ENCODE measurements at places on chromosomes 3 and 15. TPM values are rescaled to one million over a fixed set of nuclear protein-coding genes. Genes with fewer than 3 reads are reported as not detected.

Gene EXD1
- total RNA-seq = not detected

Gene CPN2
- total RNA-seq = not detected

- H3K4me1 ChIP-seq = peaks cover 82% of the 10 kb centered on the region
- DNase-seq = no peak
- no peak overlapping the region for H3K4me3 ChIP-seq
Observed at GRCh38 chr3:124144035-124144814, 152.3 kb upstream of the ROPN1 start.

GRCh38 chr3:72727172-72727571, 121.1 kb downstream of the SHQ1 start:
- no peaks in the 10 kb centered on the region for H3K36me3 ChIP-seq
- H3K27ac ChIP-seq = no peak overlapping the region
- H3K27me3 ChIP-seq = no peaks in the 10 kb centered on the region
- DNase-seq = no peak
- H3K4me3 ChIP-seq = no peak overlapping the region
- peaks cover 8% of the 10 kb centered on the region for H3K4me1 ChIP-seq

DNA sequence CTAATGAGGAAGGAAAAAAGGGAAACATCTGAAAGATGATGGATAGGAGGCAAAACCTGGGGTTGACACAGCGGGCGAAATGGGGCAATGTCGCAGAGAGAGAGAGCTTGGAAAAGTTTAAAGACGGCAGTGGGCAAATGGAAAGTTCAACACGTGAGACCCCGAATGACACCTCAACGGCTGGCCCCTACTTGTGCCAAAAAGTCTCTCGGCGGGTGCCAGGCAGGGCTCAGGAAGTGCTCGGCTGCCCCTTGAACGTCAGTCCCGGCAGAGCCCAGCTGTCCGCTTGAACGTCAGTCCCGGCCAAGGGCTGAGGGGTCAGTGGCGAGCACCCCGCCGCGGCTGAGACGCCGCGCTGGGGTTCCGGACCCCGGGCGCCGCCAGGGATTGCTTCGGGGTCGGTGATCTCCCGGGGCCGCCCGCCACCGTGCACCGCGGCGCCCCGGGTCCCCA, 658 bp downstream of the EOGT start:
- no peak for DNase-seq
- no peaks in the 10 kb centered on the region for H3K27me3 ChIP-seq
- H3K27ac ChIP-seq = peak overlapping the region; percentile 100
- peak overlapping the region; percentile 96 for H3K4me3 ChIP-seq

DNA sequence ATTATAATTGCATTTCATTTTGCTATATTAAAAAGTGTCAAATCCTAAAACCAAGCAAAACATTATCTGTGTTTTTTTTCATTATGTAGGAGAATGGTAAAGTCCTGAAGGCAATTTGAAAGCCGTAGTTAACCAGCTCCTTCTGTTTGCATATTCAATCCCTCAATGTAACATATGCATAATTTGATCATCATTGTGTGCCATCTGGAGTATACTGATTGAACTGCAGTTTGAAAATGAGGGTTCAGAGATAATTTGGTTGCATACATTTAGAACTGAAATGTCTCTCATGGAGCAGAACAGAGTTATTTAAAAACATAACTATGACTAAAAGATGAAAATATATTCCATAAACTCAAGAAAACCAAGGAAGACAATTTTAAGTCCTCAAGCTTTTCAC, 518.6 kb downstream of the GBE1 start:
- no peaks in the 10 kb centered on the region for H3K36me3 ChIP-seq
- no peak overlapping the region for H3K4me3 ChIP-seq
- H3K27ac ChIP-seq = no peak overlapping the region
- DNase-seq = no peak
- H3K27me3 ChIP-seq = no peaks in the 10 kb centered on the region

DNA sequence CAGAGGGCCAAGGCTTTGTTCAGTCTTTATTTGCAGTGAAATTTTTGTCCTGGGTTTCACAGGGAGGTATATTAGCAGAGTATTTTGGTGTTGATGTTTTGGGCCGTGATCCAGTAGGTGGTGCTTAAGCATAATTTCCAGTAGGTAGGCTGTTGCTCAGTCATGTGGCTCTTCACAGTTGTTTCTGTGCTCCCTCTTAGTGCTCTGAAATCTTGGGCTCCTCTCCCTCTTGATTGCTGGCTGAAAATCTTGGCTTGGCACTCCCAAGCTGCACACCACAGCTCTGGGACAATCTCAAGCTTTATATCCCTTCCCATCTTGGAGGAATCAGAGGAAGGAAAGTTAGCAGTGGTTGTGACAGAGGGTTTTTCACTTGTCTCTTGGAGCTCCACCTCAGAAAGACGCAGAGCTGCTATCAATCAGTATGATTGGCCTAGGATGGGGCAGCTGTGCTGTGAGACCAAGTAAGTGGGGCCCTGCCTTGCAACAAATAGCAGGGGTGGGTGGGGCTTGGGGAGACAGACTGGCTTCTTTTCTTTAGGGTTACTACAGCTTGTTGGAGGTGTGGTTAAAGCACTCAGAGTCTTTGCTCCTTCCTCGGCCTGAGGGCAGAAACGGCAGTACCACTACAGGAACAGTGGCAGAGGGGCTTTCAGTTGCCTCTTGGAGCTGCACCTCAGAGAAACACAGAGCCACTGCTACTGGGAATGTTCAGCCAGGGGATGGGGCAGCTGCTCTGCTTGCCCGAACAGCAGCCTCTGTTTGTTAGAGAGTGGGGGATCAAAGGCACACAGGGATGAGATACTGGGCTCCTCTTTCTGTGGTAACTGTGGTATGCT, 627.0 kb downstream of the SI start:
- H3K27me3 ChIP-seq = no peaks in the 10 kb centered on the region
- no peak overlapping the region for H3K4me3 ChIP-seq
- peak overlapping the region; percentile 9 for H3K27ac ChIP-seq
- no peaks in the 10 kb centered on the region for H3K4me1 ChIP-seq
- H3K36me3 ChIP-seq = no peaks in the 10 kb centered on the region

GRCh38 chr3:119782460-119782859, 559 bp downstream of the NR1I2 start:
- H3K27me3 ChIP-seq = no peaks in the 10 kb centered on the region
- no peak for DNase-seq
- no peaks in the 10 kb centered on the region for H3K4me1 ChIP-seq
- no peak overlapping the region for H3K27ac ChIP-seq
- no peaks in the 10 kb centered on the region for H3K36me3 ChIP-seq

- H3K4me1 ChIP-seq = no peaks in the 10 kb centered on the region
- no peak overlapping the region for H3K4me3 ChIP-seq
- no peak overlapping the region for H3K27ac ChIP-seq
- no peaks in the 10 kb centered on the region for H3K36me3 ChIP-seq
- H3K27me3 ChIP-seq = no peaks in the 10 kb centered on the region
Observed at GRCh38 chr3:126827121-126827520, 123.1 kb downstream of the CHCHD6 start.

DNA sequence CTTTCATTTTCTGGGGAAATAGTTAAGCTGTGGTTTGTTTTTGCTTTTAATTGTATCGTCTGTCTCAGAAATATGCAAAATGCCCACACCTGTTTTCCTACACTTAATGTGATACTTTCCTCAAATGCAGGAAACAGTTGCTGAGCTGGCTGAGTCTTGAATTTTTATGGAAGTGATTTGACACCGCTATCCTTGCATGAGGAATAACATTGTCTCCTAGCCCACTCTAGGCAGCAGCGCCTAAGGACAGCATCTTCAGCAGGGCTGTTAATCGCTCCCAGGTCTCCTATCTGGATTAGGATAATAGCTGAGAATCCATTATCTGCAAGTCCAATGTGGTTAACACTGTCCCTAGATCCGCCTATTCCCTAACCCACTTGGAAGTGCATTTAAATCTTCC, 132.6 kb upstream of the NR2E3 start:
- no peaks in the 10 kb centered on the region for H3K27me3 ChIP-seq
- H3K4me1 ChIP-seq = peaks cover 3% of the 10 kb centered on the region
- no peaks in the 10 kb centered on the region for H3K36me3 ChIP-seq
- DNase-seq = no peak
- no peak overlapping the region for H3K27ac ChIP-seq

- H3K27ac ChIP-seq = no peak overlapping the region
- peaks cover 14% of the 10 kb centered on the region for H3K4me1 ChIP-seq
- H3K4me3 ChIP-seq = no peak overlapping the region
- DNase-seq = no peak
- H3K27me3 ChIP-seq = no peaks in the 10 kb centered on the region
Observed at GRCh38 chr15:43439268-43439667, 53.7 kb downstream of the TP53BP1 start.

Gene CYP1A2
- not detected for total RNA-seq

DNA sequence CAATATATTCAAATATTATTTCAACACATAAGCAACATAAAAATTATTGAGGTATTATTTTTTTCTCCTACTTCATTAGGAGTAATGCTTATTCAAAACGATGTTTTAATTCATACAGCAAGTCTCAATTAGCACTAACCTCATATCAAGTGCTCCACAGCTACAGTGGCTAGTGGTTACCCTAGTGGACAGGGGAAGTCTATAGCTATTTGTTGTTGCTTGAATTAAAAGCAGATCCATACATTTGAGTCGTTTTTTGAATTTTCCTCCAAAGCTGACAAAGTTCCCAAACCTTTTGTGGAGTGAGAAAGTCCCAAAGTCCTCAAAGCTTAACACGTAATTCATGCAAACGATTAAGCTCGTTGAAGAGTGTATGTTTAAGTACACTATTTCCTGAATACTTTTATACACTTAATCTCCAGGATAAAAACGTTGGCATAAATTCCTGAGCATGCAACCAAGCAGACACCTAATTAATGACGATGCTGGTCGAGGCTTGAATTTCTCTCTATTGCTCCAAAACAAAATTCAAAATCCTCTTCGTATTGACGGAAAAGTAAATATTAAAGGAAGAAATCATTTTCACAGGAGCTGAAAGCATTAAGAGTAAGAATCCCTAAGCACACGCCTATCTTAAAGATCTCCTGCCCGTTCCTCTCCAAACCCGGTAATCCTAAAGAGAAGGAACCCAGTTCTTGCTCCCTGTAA, 985 bp downstream of the VPS13C start:
- peak overlapping the region; percentile 83 for H3K4me3 ChIP-seq
- H3K27ac ChIP-seq = peak overlapping the region; percentile 68
- no peaks in the 10 kb centered on the region for H3K36me3 ChIP-seq
- peaks cover 8% of the 10 kb centered on the region for H3K4me1 ChIP-seq
- H3K27me3 ChIP-seq = no peaks in the 10 kb centered on the region
- no peak for DNase-seq

DNA sequence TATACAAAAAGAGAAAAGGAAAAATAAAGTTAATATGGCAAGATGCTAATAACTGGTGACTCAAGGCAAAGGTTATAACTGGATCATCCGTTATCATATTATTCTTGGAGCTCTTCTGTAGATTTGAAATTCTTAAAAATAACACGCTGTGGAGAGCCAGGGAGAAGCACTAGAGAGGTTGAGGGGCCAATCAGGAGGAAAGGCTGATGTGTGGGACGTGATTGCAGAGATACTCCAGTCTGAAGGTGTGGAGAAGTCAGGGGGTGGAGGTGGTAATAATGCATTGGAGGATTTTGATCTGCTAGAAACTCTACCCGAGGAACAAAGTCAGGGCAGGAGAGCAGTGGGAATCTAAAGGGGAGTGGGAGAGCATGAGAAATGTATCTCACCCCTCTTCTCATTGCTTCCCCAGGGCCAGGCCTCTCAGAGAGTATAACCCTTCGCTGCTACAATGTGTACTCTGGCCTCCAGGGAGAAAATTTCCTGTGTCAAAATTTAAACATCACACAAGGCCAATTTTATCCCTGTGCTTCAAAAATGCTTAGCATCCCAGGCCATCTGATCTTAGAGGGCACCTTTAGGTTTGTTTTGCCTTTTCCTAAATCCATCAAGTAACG, 211.5 kb upstream of the SEMA6D start:
- DNase-seq = no peak
- H3K27ac ChIP-seq = no peak overlapping the region
- H3K36me3 ChIP-seq = no peaks in the 10 kb centered on the region

DNA sequence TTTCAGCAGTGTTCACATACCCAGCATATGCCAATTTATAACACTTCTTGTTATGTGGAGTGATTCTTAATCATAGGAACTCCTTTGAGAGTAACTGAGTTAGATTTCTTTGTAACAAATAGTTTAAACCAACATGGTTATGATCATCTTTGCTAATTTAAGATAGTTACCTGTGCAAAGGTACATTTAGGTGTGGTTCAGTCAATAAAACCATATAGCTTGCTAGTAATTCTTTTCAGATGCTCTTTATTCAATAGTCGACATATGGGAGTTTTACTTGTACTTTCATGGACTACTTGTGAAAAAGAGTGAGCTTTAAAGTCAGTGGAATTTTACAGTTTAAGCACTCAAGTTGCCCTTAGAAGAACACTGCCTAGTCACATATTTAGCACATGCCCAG, 5.2 kb downstream of the DNAJC13 start:
- H3K27me3 ChIP-seq = no peaks in the 10 kb centered on the region
- H3K36me3 ChIP-seq = no peaks in the 10 kb centered on the region
- no peak for DNase-seq
- no peak overlapping the region for H3K27ac ChIP-seq
- no peak overlapping the region for H3K4me3 ChIP-seq

Gene OR5K2
- total RNA-seq = not detected

DNA sequence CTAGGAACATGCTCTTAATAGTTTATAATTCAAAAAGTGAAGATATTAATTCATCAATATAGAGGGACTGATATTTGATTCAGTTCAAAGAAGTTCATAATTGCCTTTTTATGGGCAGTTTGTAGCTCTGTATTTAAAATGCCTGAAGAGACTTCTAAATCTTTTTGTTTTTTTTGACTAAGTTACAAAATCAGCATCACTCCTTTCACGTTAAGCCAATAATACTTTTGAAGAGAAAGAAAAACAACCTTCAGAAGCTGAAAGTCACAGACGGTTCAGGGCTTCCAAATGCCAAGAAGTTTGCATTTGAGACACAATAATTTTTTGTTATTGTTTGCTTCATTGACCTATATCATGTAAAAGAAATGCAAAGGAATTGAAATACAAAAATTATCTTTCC, 394.6 kb upstream of the NR2F2 start:
- H3K4me1 ChIP-seq = peaks cover 23% of the 10 kb centered on the region
- H3K27ac ChIP-seq = no peak overlapping the region
- peak overlapping the region; percentile 23 for H3K4me3 ChIP-seq
- no peaks in the 10 kb centered on the region for H3K27me3 ChIP-seq
- no peaks in the 10 kb centered on the region for H3K36me3 ChIP-seq

Gene EID1
- 212 TPM for total RNA-seq

GRCh38 chr15:96253006-96253747, 77.3 kb upstream of the NR2F2 start:
- H3K36me3 ChIP-seq = no peaks in the 10 kb centered on the region
- no peak for DNase-seq
- H3K4me1 ChIP-seq = no peaks in the 10 kb centered on the region
- H3K27ac ChIP-seq = no peak overlapping the region
- no peak overlapping the region for H3K4me3 ChIP-seq
- no peaks in the 10 kb centered on the region for H3K27me3 ChIP-seq

Data from thoracic aorta (tissue), 2 donors.